Stimulated activated CD8-positive, alpha-beta memory T cell treated with anti-CD3 and anti-CD28 coated beads, Interleukin-4, amount 100 ng/mL, for 4 hours (primary cell): ENCODE measurements at places on chromosomes 5 and 9.

DNA sequence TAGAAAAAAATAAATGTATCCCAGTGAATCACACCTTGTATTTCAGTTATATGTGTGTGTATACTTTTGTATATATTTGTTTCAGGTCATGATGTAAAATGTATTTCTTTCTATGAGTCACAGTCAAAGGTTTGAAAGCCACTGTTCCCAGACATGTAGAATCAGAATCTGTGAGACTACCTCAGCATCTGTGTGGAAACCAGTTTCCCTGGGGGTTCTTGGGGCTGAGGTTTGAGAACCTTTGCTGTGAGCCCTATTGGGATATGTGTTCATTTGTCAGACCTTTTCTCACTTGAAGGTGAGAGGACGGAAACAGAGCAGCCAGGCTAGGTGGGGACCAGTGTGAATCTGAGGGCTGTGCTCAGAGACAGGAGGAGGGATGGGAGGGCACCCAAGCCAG, 78.7 kb upstream of the SAP30L start:
- no peak for DNase-seq

GRCh38 chr9:38082446-38083287, 13.6 kb upstream of the SHB start:
- no peak for DNase-seq

DNA sequence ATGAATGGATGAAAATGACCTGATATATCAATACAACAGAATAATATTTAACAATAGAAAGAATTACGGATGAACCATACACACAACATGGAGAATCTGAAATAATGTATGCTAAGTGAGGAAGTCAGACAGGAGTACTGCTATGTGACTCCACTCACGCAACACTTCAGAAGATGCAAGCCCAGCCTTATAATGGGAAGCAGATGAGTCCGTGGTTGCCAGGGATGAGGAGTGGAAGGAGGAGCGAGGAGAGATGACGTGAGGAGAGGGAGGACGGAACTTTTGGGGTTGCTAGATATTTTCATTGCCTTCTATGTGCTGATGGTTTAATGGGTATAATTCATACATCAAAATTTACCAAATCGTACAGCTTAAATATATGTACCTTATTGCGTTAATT, 55.4 kb upstream of the ERCC6L2 start:
- no peak for DNase-seq

DNA sequence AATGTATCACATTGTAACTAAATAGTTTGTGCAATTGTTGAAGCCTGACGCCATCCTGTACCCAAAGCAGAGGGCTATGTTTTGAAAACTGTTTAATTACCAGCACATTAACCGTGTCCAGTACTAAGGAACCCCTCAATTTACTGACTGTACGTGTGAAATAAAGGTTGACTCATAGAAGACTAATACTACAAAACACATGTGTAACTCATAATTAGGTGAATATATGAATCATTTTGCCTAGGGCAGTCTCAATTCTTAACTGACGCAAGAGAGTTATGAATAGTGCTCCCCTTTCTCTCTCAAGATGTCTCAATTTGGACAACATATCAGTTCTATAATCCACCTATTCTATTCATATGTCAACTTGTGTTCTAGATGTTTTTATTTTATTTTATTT, 558.4 kb downstream of the PRDM9 start:
- DNase-seq: no peak

DNA sequence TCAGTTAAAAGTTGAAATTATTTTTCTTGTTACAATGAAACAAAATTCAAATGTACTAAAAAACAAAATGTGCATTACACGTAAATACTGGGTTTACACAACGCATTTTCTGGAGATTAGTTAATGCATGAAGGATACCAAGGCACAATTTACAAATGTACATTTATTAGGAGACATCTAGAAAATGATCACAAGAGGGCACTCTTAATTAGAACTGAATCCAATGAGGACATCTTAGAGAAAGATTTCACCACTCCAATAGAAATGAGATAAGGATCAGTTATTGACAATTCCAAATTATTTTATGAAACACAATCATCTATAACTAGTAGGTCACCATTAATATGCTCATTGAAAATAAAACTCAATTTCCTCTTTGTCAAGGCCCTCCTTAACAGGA, 36.6 kb upstream of the CDH12 start:
- DNase-seq: no peak

DNA sequence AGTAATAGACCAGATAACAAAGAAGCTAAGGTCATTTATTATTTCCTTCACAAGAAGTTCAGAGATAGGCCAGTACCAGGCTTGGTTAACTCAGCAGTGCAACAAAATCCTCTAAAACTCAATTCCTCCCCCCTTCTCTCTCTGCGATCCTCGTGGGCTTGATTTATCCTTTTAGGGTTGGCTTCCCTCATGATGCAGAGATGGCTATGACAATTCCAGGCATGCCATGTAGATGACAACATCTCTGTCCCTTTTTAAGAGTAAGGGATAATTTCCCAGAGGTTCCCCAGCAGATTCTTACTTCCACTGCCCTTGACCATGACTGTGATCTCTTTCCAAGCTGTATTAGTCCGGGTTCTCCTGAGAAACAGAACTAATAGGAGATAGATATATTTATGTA, 28.7 kb upstream of the DAP start:
- no peak for DNase-seq

DNA sequence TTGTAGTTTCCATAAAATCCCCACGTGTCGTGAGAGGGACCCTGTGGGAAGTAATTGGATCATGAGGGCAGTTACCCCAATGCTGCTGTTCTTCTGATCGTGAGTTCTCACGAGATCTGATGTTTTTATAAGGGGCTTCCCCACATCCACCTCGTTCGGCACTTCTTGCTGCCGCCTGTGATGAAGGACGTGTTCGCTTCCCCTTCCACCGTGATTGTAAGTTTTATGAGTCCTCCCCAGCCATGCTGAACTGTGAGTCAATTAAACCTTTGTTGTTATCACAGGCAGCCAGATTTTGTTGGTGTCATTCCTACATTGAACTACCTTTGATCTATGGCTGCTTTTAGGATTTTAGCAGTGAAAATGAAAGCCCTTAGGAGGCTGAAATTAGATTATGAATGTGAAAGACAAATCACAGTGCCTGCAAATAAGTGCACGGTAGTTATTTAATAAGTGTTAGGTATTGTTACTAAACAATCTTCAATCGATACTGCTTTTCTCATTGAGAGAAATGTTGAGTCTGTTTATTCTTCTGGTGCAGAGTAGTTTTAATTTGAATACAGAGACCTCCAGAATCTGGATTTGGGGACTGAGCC, 68.0 kb upstream of the C6 start:
- no peak for DNase-seq
